ENCODE measurements at places on chromosomes 1 and 21.

GRCh38 chr1:71964188-71964587, 318.2 kb downstream of the NEGR1 start:
- no peak for DNase-seq

DNA sequence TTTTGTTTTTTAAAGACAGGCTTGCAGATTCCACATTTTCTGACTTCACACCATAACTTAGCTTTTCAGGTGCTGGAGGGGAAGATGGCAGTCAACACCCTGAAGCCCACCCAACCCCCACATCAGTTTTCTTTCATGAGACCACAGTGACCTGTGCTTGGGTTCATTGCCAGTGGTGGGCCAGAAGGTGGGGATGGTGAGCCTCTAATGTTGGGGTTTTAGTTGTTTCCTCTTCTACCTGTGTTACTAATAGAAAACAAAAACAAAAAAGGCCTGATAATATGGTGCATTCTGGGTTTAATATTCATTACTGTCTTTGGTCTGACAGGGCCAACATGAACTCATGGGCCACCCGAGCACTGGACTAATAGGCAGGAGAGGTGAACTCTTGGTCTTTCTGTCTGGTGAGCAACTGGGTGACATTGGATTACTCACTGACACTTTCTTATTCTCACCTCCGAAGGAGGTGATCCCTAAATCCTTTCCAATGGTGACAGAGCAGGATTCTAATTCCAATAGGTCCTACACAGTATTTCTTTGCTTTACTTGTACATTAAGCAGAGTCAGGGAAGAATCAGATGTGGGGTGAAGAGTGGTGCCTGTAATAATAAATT, 132.8 kb downstream of the CLIC6 start:
- DNase-seq: peak; percentile 44

GRCh38 chr1:38584448-38585355, 274.9 kb downstream of the RRAGC start:
- no peak for DNase-seq

DNA sequence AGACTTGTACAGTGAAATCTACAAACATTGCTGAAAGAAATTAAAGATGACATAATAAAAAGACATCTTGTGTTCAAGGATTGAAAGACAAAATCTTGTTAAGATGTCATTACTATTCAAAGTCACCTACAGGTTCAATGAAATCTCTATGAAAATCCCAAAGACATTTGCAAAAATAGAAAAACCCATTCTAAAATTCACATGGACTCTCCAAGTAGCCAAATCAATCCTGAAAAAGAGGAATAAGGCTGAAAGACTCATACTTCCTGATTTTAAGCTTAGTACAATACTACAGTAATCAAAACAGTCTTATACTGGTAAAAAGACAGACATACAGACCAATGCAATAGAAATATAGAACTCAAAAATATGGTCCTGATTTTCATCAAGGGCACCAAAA, 78.6 kb downstream of the PCSK9 start:
- no peak for DNase-seq

- DNase-seq: no peak
These were observed 35.1 kb upstream of the PRSS38 start for GRCh38 chr1:227780101-227781044.

- no peak for DNase-seq
These were observed 518.8 kb downstream of the ADGRL2 start for GRCh38 chr1:82319546-82319945.

DNA sequence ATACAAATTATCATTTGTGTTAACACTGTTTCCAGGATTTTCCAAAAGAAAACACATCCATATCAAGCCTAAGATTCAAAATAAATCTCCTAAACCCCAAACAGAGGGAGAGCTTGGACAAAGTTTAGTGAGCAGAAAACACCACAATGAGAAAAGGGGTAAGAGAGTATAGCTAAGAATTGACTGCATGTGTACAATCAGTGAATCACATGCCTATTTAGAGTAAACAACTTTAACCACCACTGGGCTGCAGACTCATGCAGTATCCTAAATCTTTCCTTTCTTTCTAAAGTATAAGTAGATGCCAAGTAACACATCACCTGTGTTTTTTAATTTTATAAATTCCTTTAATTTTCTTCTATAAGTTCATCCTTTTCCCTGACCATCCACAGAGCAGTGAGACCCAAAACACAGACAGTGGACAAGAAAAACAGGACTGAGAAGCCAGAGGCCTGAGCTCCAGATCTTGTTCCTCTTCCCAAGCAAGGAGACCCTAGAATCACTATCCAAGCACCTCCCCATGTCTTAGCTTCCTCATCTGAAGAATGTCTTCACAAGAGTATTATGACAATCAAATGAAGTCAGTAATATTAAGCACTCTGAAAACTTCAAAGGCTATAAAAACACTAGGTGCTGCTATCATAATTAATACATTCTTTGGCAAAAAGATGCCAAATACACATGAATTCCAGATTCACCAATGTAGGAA, 93.1 kb downstream of the VAV3 start:
- DNase-seq: no peak

DNA sequence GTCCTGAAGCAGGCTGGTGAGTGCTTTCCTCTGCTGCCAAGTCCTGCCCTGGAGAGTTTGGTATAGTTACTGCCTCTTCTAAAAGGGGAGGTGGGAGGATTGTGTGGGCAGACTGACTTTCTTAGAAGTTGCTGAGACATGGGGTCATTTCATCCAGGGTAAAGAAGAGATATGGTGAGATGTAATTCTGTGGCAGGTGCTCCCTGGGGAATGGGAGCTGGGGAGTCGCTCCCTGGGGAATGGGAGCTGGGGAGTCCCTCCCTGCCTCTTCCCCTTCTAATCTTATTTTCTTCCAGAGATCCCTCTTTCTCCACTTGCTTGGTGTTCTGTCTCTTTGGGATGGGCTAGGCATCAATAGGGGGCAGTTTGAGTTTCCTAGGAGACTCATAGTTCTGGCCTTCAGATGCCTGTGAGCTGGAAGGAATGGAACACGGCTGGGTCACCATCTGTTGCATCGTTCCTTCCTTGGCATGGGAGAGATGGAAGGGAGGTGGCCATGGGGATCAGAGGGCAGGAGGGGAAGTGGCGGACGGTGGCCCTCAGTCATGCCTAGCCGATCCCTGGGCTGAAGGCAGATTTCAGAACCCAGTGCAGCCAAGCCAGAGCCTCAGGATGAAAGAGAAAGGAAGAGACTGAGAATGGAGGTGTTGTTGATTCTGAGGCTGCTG, 59.0 kb downstream of the NFASC start:
- DNase-seq: no peak

Measured in GM19239 (cell line).